ENCODE measurements at places on chromosomes 12 and 14.

- no peak for DNase-seq
These were observed 29.3 kb upstream of the PPP1R12A start for GRCh38 chr12:79964100-79964627.

DNA sequence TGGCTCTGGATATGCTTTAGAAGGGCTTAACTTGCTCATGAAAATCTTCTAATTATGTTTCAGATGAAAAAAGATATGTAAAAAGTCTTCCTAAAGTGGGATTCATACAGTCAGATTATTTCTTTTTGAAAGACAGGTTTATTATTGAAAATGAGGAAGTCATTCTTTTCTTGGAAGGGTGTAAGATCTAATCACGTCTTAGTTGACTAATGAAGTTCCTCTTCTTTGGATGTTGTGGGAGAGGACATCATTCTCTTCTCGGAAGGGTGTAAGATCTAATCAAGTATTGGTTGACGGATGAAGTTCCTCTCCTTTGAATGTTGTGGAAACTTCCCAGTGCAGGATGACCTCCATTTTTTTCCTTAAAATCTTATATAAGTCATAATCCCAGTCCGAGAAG lies 74.9 kb downstream of the ALG10 start:
- DNase-seq, result no peak

- DNase-seq, result no peak
These were observed 59.5 kb downstream of the SEL1L start for GRCh38 chr14:81474148-81474492.

DNA sequence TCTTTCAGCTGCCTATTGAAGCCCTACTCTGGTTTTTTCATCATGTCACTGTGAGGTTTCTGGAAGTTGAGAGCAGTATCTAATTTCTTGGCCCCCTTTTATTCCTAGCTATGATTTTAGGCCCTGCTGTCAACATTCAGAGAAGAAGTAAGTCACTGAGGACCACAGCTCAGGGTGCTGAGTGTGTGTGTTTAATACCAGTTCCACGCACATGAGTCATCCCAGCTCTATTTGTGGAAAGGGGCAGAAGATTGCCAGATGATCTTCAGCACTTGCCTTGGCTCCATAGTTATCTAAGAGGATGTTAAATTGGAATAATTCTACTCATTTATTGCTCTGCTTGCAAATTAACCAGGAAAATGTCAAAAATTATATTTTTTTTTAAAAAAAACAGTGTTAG lies 65.5 kb upstream of the SLC38A4 start:
- no peak for DNase-seq

- no peak for DNase-seq
These were observed 59.4 kb upstream of the VSX2 start for GRCh38 chr14:74179856-74180255.

- no peak for DNase-seq
These were observed 86.0 kb downstream of the SCFD1 start for GRCh38 chr14:30708157-30708556.

- DNase-seq, result no peak
These were observed 13.1 kb upstream of the KLRC1 start for GRCh38 chr12:10466311-10466710.

- no peak for DNase-seq
These were observed 17.6 kb downstream of the KERA start for GRCh38 chr12:91040096-91040755.

DNA sequence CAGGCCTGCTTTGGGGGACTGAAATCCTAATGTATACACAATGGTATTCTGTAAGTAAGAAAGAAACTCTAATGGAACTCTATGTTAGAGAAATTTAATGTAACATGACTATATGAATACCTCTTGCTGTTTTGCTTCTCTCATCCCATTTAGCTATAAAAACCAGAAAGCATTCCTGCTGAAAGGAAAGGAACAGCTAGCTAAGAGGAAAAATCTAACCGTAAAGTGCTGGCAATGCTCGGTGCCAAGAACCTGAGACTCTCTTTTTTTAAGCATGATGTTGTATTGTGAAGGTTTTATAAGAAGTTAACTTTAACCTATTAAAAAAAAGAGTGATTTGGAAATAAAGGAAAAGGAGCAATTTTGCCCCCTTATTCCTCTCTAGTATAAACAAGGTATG lies 75.6 kb upstream of the DACT1 start:
- DNase-seq, result no peak
